Glutamatergic neuron (in vitro differentiated cells): ENCODE measurements at places on chromosomes 3 and 15. TPM values are rescaled to one million over a fixed set of nuclear protein-coding genes. Genes with fewer than 3 reads are reported as not detected.

Gene VEPH1
- 9.3 TPM for total RNA-seq

Gene CSTA
- total RNA-seq, result not detected

- H3K27ac ChIP-seq, result no peak overlapping the region
- H3K4me3 ChIP-seq, result no peak overlapping the region
- H3K27me3 ChIP-seq, result peaks cover 4% of the 10 kb centered on the region
- DNase-seq, result no peak
These were observed 366.8 kb upstream of the GBE1 start for GRCh38 chr3:82128271-82128670.

DNA sequence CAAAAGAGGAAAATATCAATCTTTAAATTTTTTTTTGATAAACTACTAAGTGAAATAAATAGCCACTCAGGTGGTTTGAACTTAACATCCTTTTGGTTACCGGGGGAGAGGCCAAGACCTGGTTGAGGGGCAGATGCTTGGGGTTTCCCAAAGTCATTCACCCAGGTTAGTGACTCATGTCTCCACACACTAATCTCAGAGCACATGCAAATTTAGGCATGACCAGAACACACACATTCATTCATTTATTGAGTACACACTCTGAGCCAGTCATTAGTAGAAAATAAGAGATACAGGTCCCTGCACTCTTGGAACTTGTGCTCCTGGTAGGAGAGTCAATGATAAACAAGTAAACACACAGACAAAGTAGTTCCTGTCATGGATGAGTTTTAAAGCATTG is 7.3 kb downstream of the ILDR1 start:
- H3K4me3 ChIP-seq, result no peak overlapping the region
- no peaks in the 10 kb centered on the region for H3K27me3 ChIP-seq
- H3K27ac ChIP-seq, result no peak overlapping the region

Gene EFHB
- total RNA-seq, result 0.76 TPM

DNA sequence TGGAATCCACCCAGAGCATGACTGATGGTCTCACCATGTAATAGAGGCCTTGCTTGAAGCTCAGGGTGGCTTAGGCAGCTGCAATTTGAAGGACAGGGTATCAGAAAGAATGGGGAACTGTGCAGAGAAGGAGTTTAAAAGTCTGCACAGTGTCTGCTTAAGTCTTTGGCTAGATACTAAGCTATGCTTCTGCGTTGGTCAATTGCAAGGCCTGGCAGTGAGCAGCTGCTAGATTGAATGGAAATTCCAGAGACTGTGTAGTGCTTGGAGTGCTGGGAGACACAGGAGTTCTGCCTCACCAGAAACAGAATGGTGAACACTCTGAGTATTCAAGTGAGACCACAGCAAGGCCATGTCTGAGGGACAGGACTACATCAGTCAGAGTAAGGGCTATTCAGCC is 17.3 kb upstream of the ATP10A start:
- H3K4me3 ChIP-seq, result no peak overlapping the region
- DNase-seq, result no peak
- H3K36me3 ChIP-seq, result peaks cover 4% of the 10 kb centered on the region
- no peaks in the 10 kb centered on the region for H3K27me3 ChIP-seq

Gene ZBTB47
- 9.7 TPM for total RNA-seq

Gene TRPM1
- not detected for total RNA-seq

DNA sequence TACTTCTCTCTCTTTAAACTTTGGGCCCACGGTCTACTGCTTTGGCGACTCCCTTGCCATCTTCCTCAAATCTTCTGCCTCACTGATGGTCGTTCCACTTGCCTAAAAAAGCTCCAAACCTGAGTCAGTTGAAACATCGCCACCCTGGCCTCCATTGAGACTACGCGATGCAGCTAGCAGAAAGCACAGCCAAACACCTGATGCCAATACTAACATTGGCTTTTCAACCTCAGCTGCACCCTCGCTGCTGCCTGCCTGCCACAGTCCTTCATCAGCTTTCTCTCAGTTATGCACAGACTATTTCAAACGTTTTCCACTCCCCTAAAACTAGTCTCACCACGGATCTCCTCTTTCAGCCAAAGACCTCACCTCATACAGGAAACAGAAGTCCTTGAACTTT is 214.2 kb upstream of the TMCO5A start:
- no peaks in the 10 kb centered on the region for H3K27me3 ChIP-seq
- H3K4me1 ChIP-seq, result peaks cover 6% of the 10 kb centered on the region
- DNase-seq, result no peak

Gene PLSCR5
- not detected for total RNA-seq

DNA sequence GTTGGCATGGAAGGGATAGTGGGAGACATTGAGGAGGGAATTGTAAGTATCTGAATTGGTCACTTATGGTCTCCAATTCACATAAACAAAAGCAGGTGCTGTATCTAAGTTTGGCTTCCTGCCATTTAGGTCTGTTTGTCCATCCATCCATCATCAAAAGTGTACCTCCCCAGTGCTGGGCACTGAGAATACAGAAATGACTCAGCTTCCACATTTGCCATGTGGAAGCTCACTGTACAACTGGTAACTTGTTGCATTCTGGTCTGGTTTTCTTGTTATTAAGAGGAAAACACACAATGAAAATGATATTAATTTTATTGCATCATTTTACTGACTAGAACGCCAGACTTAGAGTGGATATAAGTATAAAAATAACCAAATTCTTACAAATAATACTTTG is 30.9 kb upstream of the MUC13 start:
- no peak overlapping the region for H3K27ac ChIP-seq
- H3K36me3 ChIP-seq, result peaks cover 1% of the 10 kb centered on the region

- peaks cover 20% of the 10 kb centered on the region for H3K4me1 ChIP-seq
- H3K36me3 ChIP-seq, result no peaks in the 10 kb centered on the region
- H3K27ac ChIP-seq, result no peak overlapping the region
- no peak overlapping the region for H3K4me3 ChIP-seq
- DNase-seq, result no peak
These were observed 10.1 kb upstream of the GPR171 start for GRCh38 chr3:151213151-151213550.

Gene TMC3
- not detected for total RNA-seq

Gene DMXL2
- 48.2 TPM for total RNA-seq

Gene DUOX2
- total RNA-seq, result not detected

GRCh38 chr3:77039606-77040171 is at the start of gene ROBO2:
Gene ROBO2 (plus strand): TSS chr3:77040099. CDS start chr3:77040786, 687 bp downstream.
- DNase-seq, result peak; percentile 90
- peaks cover 4% of the 10 kb centered on the region for H3K4me1 ChIP-seq
- peak within 1 kb of the TSS; percentile 99 for H3K4me3 ChIP-seq

GRCh38 chr3:112376241-112376911 is 43.4 kb downstream of the CD200 start:
- peaks cover 2% of the 10 kb centered on the region for H3K27me3 ChIP-seq
- no peak overlapping the region for H3K4me3 ChIP-seq
- H3K27ac ChIP-seq, result no peak overlapping the region

DNA sequence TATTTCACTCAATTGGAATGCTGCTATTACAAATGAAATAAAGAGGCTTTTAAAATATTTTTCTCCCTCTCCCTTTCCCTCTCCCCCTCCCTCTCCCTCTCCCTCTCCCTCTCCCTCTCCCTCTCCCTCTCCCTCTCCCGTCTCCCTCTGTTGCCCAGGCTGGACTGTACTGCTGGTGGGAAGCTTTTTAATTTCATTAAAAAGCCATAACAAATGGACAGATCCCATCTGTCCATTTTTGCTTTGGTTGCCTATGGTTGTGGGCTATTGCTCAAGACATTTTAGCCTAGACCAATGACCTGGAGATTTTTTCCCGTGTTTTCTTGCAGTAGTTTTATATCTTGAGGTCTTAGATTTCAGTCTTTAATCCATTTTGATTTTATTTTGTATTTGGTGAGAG is 107.2 kb upstream of the LRRC3B start:
- H3K4me3 ChIP-seq, result no peak overlapping the region
- DNase-seq, result no peak
- no peak overlapping the region for H3K27ac ChIP-seq

- no peaks in the 10 kb centered on the region for H3K27me3 ChIP-seq
- no peak overlapping the region for H3K27ac ChIP-seq
- H3K4me3 ChIP-seq, result no peak overlapping the region
- no peaks in the 10 kb centered on the region for H3K36me3 ChIP-seq
- no peaks in the 10 kb centered on the region for H3K4me1 ChIP-seq
These were observed 139.0 kb downstream of the P3H2 start for GRCh38 chr3:189981668-189982067.

GRCh38 chr3:38031022-38031994 is 1.9 kb upstream of the PLCD1 start:
- peak overlapping the region; percentile 8 for H3K4me3 ChIP-seq
- H3K36me3 ChIP-seq, result peaks cover 7% of the 10 kb centered on the region
- H3K27ac ChIP-seq, result no peak overlapping the region
- no peaks in the 10 kb centered on the region for H3K4me1 ChIP-seq
- DNase-seq, result no peak
- H3K27me3 ChIP-seq, result peaks cover 22% of the 10 kb centered on the region

Gene DGKG
- 24.1 TPM for total RNA-seq

Gene TGM5
- not detected for total RNA-seq

GRCh38 chr15:98946301-98947255 is 61.0 kb downstream of the PGPEP1L start:
- H3K4me1 ChIP-seq, result peaks cover 3% of the 10 kb centered on the region
- no peak overlapping the region for H3K4me3 ChIP-seq
- no peak for DNase-seq
- H3K27me3 ChIP-seq, result peaks cover 7% of the 10 kb centered on the region

Gene CADM2
- 233 TPM for total RNA-seq

Gene CHST13
- total RNA-seq, result not detected

DNA sequence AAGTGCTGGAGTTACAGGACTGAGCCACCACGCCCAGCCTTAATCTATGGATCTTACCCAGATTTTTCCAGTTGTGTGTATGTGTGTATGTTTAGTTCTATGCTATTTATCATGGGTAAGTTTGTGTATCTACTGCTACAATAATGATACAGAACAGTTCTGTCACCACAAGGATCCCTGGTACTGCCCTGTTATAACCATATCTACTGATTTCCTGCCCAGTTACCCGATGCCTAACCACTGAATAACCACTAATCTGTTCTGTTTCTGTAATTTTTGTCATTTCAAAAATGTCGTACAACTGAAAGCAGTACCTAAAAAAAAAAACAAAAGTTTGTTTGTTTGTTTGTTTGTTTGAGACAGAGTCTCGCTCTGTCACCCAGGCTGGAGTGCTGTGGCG is 123.7 kb upstream of the RAP2B start:
- H3K27ac ChIP-seq, result no peak overlapping the region
- no peaks in the 10 kb centered on the region for H3K27me3 ChIP-seq
- DNase-seq, result no peak
- no peaks in the 10 kb centered on the region for H3K36me3 ChIP-seq
- no peaks in the 10 kb centered on the region for H3K4me1 ChIP-seq
- H3K4me3 ChIP-seq, result no peak overlapping the region

DNA sequence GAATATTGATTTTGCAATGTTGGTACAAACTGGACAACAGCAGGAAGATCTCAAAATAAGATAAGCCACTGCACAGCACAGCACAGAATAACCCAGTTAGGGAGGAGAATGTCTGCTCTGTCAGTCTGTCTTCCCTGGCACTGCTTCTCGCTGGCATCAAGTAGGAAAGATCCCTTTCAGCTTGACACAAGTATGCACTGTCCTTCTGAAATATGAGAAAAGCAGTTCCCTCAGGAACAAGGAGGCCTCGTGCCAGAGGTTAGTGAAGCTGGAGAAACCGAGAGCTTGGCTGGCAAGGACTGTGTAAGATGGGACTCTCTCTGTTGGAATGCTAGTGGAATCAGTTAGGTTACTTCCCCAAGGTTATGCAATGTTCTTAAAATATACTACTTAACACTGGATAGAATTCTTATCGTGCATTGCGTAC is 59.1 kb downstream of the FMN1 start:
- H3K27ac ChIP-seq, result no peak overlapping the region
- no peaks in the 10 kb centered on the region for H3K36me3 ChIP-seq
- H3K4me1 ChIP-seq, result no peaks in the 10 kb centered on the region
- DNase-seq, result no peak
- no peak overlapping the region for H3K4me3 ChIP-seq
- peaks cover 3% of the 10 kb centered on the region for H3K27me3 ChIP-seq

DNA sequence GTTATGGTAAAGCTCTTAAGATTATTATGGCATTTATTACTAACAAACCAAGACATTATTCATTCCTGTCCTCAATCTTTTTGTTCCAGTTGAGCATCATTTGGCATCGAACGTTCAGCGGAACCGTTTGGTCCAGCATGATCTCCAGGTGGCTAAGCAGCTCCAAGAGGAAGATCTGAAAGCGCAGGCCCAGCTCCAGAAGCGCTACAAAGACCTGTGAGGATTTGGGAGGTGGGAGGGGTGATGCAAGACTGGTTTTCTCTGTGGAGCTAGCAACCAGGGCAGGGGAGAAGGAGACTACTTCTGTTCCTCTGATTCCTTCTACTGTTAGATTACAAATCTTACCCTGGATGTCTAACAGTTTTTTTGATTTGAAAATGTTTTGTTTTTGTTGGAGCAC is 27.6 kb upstream of the UTS2B start:
- no peak overlapping the region for H3K27ac ChIP-seq
- no peak overlapping the region for H3K4me3 ChIP-seq
- H3K36me3 ChIP-seq, result peaks cover 7% of the 10 kb centered on the region
- no peak for DNase-seq
- H3K4me1 ChIP-seq, result peaks cover 24% of the 10 kb centered on the region

Gene SLC22A14
- 0.93 TPM for total RNA-seq

Gene TMF1
- total RNA-seq, result 18.8 TPM

DNA sequence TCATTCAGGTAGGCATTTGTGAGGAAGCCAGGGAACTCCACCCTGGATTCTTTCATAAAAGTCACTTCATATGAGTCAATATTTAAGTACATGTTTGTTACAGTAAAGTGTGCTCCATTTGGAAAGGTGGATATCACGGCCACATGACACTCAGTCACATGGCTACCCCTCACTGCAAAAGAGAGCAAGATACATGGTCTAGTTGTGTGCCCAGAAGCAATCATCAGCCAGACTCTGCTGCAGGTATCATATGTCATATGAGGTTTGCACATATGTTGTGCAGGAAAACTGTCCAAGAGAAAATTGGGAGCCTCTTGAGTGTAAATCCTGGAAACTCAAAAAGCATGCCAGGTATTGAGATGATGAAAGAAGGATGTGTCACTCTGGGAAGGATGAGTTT is 55.0 kb upstream of the NMNAT3 start:
- peaks cover 10% of the 10 kb centered on the region for H3K27me3 ChIP-seq
- no peak overlapping the region for H3K27ac ChIP-seq
- DNase-seq, result no peak
- peaks cover 7% of the 10 kb centered on the region for H3K36me3 ChIP-seq

GRCh38 chr3:112466020-112466419 is 33.3 kb downstream of the BTLA start:
- no peaks in the 10 kb centered on the region for H3K4me1 ChIP-seq
- H3K27ac ChIP-seq, result no peak overlapping the region
- no peak for DNase-seq
- H3K27me3 ChIP-seq, result no peaks in the 10 kb centered on the region
- H3K36me3 ChIP-seq, result no peaks in the 10 kb centered on the region

- H3K36me3 ChIP-seq, result no peaks in the 10 kb centered on the region
- no peak overlapping the region for H3K4me3 ChIP-seq
These were observed 1076.8 kb downstream of the TUSC7 start for GRCh38 chr3:117786349-117786748.

- peak overlapping the region; percentile 96 for H3K27ac ChIP-seq
- peak overlapping the region; percentile 75 for H3K4me3 ChIP-seq
- peaks cover 5% of the 10 kb centered on the region for H3K27me3 ChIP-seq
- DNase-seq, result peak; percentile 69
These were observed 19.8 kb upstream of the NUDT16 start for GRCh38 chr3:131361464-131362421.

- no peak overlapping the region for H3K27ac ChIP-seq
- H3K27me3 ChIP-seq, result no peaks in the 10 kb centered on the region
- no peak for DNase-seq
These were observed 437.8 kb downstream of the RBMS3 start for GRCh38 chr3:29718661-29719065.

Gene FAM81A
- total RNA-seq, result not detected

Gene IL20RB
- 1.8 TPM for total RNA-seq
